Cortex of kidney (tissue), 1 donor: ENCODE measurements at places on chromosomes 6 and 20.

DNA sequence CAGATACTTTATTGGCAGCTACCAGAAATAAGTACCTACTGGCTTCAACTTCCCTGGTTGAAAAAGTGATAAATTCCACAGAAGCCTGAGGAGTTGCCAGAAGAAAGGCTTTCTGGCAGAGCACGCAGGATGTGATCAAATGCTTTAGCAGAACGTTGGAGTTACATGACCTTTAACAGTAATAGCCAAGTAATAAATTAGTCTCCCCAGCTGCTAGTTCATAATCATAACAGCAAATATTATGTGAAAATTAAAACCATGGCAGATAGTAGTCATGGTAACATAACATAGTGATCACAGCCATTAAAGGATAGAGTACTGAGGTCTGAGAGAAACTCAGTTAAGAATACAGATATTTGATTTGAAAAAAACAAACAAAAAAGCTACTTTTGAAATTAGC is 567.7 kb downstream of the ADGRB3 start:
- DNase-seq, result no peak

DNA sequence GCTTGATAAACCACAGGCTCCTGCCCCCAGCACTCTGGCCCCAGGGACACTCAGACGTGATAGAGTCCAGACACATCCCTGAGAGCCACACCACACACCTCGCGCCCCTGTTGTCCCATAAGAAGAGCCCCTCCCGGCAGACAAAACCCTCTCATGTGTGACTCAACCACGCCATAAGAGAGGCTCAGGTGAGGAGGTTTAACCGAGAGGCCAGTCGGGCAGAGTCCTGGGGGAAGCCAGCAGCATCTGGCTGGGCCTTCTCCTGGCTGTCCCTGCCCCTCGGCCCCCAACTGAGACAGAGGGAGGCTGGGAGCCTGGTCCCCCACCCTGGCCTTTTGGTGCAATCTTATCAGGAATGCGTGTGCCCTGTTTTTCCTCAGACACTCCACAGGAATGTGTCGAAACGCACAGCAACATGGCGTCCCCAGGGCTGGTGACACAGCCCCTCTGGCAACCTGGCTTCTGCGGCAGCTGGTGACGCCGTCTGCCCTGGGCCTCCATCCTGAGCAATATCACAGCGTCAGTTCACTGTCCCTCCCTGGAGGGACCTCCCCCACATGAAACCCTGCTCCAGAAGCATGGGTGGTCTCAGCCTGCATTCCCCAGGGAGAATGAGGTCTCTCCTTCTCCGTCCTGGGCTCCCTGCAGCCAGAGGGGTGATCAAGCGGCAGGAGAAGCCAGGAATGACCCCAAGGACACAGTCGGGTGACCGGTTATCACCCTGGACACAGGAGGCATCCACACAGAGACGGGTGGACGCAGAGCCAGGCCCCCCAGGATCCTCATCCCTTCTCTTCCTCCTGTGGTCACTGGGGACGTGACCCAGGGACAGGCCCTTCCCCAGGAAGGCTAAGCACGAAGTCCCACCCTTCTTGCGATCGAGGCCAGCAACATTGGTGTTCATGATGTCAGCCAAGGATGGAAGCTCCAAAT is 156.6 kb upstream of the AFDN start:
- no peak for DNase-seq

DNA sequence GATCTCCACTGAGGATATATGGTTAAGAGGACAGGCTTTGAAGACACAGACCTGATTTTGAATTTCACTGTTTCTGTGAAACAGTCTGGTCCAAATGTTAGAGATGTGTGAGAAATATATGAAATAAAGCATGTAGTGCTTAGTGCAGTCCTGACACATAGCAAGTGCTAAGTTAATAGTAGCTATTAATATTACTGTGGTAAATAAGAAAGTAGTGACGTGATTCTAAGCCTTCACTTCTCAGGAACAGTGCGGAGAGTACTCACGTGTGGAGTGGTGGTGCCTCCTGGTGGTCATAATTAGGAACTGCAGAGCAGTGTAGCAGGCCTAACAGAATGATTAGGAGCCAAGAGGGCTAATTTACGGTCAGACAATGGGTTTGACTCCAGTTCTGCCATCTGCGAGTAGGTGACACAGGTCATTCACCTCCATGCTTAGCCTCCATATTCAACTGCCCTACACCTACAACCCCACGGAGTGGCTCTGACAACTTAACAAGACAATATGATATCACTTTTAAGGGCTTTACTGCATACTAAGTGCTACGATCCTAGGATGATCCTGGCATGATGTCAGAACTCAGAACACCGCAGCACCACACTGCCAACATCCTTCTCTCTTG is 106.2 kb downstream of the JPH2 start:
- no peak for DNase-seq

DNA sequence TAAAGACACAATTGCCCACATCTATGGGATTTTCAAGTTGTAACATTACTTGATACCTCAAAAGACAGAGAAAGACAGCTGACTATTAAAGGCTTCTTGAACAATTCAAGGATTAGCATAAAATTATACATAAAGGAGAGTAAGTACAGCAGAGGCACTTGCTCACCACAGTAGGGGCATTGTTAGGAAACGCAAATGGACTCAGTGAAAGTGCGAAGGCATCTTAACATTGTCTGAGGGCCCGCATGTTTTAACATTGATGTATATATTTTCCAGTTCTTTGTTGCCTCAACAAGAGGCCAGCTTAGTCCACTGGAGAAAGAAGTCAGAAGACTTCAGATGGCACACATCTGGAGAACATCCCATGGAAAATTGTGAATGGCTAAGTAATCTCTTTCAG is 115.4 kb downstream of the SIM1 start:
- DNase-seq, result no peak

DNA sequence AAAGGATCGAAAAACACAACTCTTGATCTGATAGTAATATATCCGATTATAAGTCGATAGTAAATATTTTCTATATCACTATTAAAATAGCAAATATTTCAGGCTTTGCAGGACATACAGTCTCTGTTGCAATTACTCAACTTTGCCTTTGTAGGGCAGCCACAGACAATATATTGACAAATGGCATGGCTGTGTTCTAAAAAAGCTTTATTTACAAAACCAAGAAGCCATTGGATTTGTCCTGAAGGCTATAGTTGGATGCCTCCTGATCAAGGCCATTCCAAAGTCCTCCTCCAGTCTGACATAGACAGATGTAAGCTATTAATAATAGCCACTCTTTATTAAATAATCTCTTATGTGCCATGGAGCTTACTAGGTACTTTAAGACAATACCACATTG is 5.9 kb downstream of the OCSTAMP start:
- DNase-seq, result no peak

DNA sequence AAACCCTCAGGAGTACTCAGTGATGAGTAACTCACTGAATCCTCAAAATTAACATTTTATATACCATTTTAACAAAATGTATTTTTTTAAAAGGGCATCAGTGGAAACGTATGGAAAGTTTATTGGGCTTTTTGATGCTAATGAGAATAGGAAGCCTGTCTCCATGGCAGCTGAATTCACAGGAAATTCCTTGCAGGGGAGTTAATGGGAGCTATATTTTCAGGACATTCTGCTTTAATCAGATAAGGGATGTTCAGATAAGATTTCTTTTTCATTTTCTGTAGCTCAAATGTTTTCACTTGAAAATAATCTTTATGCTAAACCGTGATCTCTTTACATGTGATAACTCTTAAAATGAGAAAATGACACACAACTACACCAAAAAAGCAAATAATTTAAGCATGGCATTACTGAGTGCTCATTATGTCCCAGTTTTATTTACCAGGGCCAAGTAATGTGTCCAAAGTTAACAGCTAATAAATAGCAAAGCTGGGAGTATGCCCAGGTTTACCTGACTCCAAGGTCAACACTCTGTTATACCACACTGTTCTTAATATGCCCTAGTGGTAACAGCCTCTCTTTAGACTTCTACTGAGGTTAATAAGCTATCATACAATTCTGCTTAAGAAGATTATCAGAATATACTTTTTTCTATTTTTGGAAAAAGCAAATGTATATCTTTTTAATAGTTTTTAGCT is 348.1 kb downstream of the GRIK2 start:
- no peak for DNase-seq

DNA sequence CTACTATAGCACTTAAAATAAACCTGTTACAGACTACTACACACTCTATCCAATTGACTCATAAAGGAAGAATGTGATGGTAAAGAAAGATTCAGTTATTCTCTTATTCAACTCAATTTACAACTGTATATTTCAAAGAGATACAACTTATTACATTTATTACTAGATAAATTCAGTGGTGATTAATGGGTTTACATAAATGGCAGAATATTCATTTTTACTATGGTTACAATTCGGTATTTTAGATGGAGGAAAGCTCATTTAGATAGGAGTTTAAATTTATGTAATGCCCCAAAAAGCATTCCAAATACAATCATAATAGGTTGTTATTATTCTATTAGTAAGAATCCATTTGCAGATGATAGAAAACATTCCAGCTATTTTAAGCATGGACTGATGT is 439.1 kb upstream of the OPRM1 start:
- no peak for DNase-seq

GRCh38 chr20:31494131-31494530 is 19.0 kb downstream of the REM1 start:
- DNase-seq, result no peak

DNA sequence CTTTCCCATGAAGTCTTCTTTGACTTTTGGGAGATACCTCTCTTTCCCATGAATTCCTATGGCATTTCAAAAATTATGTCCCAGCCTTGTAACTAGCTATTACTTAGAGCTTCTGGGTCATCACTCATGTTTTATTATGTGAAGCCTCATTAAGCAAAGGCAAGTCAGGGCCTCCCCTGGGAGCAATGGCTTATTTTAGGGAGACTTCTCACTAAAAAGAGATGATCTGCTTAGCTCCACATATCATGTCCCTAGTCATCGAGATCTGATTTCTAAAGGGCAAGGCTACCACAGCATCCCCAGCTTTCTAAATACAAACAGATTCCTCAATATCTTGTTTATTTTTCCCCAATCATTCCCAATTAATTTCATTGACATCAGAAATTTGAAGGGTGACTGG is 154.0 kb upstream of the MANEA start:
- no peak for DNase-seq

- DNase-seq, result no peak
Measured at GRCh38 chr6:116461331-116461931, at the start of gene CALHM6. Gene CALHM6, plus strand, starts transcription at chr6:116461375. Its CDS starts 555 bp downstream, at chr6:116461930.

GRCh38 chr6:167576828-167577503 is 249.7 kb upstream of the AFDN start:
- no peak for DNase-seq

- no peak for DNase-seq
Measured at GRCh38 chr6:89475634-89476033, 42.7 kb downstream of the ANKRD6 start.

DNA sequence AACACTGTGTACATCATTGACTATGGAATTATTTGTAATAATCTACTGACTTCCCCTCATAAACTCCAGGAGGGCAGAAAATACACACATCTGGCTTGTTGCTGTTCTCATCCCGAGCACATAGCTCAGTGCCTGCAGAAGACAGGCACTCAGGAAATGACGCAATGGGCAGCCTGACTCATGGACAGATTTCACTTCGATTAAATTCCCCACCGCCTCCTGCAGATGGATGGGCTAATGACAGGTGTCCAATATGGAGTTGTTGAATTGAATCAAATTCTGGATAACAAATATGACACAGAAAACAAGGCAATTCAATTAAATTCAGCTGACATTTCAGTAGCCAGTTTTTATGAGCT is 9.1 kb downstream of the ANKRD60 start:
- DNase-seq, result no peak

DNA sequence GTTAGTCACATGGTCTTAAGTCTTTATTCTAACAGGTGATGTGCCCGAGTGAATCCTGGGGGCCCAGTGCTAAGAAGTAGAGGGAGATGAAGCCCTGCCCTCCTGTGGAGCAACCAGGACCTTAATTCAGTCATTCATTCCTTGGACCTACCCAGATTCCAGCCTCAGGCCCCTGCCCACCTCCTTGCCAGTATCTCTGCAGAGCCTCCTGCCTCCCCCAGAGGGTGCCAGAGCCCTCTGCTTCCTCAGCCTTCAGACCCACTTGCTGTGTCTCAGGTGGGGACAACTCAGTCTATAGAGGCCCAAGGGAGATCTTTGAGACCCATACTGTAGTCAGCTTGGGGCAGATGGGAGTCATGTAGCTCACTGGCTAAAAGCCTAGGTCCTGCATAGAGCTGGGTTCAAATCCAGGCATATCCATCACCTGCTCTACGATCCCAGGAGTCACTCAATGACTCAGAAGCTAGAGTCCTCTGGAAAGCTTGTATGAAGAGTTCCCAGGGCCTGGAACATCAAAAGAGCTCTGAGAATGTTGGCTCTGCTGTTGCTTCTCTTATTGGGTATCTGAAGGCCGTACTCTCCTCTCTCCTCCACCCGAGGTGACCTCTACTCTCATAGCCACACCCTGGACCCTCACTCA is 3.9 kb upstream of the SIGLEC1 start:
- DNase-seq, result no peak

GRCh38 chr6:131443014-131443413 is 130.0 kb upstream of the ARG1 start:
- DNase-seq, result no peak

- DNase-seq, result no peak
Measured at GRCh38 chr20:38023181-38024001, 9.9 kb downstream of the TTI1 start.

GRCh38 chr20:32511358-32512046 is 73.6 kb downstream of the NOL4L start:
- no peak for DNase-seq

DNA sequence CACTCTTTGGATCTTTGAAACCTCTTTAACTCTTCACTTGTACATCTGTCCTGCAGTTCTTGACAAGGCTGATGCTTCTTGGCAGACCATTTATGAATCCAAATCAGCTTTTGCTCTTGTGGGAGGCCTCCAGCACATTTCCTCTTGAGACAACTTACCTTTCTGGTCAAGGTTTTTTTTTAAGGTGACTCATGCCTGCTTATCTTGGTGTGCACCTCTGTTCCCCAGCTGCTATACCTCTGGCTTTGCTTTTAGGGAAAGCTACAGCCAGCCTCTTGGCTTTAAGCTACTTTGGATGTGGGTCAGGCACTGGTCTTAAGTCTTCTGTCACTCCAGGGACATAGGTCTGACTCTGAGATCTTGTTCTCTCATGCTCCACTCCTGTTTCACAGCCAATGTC is 106.5 kb downstream of the PHF3 start:
- no peak for DNase-seq

GRCh38 chr6:6915219-6915618 is 192.5 kb upstream of the RREB1 start:
- DNase-seq, result no peak

- no peak for DNase-seq
Measured at GRCh38 chr6:144179237-144179636, 28.9 kb downstream of the STX11 start.

GRCh38 chr6:54403096-54403495 is 94.9 kb downstream of the TINAG start:
- no peak for DNase-seq

- no peak for DNase-seq
Measured at GRCh38 chr6:25442898-25443297, 163.7 kb downstream of the CARMIL1 start.

- no peak for DNase-seq
Measured at GRCh38 chr6:142740449-142740848, 204.5 kb downstream of the HIVEP2 start.
